Chondrocyte (in vitro differentiated cells): ENCODE measurements at places on chromosomes 4 and X. TPM values are rescaled to one million over a fixed set of nuclear protein-coding genes. Genes with fewer than 3 reads are reported as not detected.

GRCh38 chrX:17323397-17323796, 51.6 kb upstream of the NHS start:
- no peak for DNase-seq

GRCh38 chr4:147110473-147111367, 165.1 kb upstream of the TTC29 start:
- no peak for DNase-seq

Gene CD38
- not detected in 3 replicates for total RNA-seq

Gene BRS3
- total RNA-seq, result not detected in 3 replicates

GRCh38 chrX:132716006-132716405, 227.2 kb upstream of the MBNL3 start:
- DNase-seq, result no peak

Gene PRR27
- not detected in 3 replicates for total RNA-seq

- DNase-seq, result no peak
Observed at GRCh38 chrX:71607488-71607887, 10.8 kb downstream of the CXCR3 start.

- no peak for DNase-seq
Observed at GRCh38 chr4:187606581-187606980, 389.0 kb upstream of the ZFP42 start.

DNA sequence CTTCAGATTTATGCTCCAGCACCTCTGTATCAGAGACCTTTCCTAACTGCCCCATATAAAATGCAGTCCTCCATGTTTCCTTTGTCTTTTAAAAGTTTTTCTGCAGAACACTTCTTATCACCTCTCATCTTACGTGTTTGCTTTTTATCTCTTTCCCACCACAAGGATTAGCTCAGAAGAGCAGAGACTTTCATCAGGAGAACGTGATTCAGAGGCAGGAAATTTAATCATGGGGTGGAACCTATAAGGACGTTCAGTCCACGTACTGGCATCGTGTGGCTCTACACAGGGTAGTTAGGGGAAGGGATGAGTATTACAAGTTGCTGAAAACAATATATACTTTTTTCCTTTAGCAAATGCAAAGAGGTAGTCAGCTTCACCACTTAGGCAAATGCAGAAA, 98.7 kb downstream of the SORBS2 start:
- no peak for DNase-seq

DNA sequence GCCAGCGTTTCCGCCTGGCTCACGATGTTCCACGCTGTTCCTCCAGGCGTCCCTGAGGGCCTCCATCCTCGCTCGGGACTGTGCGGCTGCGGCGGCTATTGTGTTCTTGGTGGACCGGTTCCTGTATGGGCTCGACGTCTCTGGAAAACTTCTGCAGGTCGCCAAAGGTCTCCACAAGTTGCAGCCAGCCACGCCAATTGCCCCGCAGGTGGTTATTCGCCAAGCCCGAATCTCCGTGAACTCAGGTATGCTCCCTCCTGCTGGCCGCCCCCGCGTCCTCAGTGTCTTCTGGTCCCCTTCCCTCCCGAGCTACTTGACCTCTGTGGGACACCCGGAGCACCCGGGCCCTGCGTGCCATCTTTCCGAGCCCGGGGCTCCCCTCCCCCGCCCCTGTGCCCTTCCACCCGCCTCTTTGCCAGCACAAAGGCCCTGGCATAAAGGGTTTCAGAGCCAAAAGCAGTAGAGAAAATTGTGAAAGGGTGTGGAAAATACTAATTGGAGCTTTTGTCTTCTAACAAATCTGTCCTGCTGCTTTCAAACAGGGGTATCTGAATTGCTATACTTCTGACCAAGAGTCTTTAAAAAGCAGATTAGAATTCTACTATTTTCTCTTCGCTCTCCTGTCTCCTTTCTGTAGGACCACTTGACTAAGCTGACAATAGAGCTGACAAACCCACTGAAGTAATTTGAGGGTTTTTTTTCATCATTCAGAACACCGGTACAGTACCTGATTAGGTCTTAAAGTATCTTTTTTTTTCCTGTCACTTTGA, 104.0 kb downstream of the NEUROG2 start:
- DNase-seq, result no peak
